ENCODE measurements at places on chromosomes 11 and 22.

DNA sequence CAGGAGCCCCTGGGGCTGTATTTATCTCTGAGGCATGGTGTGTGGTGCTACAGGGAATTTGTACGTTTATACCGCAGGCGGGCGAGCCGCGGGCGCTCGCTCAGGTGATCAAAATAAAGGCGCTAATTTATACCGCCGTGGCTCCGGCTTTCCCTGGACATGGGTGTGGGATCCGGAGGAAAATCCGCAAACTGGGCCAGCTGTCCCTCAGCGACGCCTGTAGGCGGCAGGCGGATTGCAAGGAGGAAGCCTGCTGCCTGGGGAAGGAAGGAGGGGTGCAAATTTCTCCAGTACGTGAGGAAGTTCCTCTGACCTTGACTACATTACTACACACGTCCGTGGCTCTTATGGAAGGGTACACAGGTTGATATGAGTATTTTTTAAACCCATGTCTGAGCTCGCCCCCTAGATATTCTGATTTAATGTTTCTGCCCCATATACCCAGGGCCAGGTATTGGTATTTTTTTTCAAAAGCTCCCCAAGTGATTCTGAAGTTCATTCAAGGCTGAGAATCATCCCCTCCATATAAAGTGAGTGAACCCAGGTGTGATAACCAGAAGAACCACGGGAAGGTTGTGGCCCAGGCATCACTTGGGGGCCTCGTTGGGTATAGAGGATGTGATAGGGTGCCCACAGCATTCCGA lies 2.8 kb downstream of the MYOD1 start:
- DNase-seq: no peak

DNA sequence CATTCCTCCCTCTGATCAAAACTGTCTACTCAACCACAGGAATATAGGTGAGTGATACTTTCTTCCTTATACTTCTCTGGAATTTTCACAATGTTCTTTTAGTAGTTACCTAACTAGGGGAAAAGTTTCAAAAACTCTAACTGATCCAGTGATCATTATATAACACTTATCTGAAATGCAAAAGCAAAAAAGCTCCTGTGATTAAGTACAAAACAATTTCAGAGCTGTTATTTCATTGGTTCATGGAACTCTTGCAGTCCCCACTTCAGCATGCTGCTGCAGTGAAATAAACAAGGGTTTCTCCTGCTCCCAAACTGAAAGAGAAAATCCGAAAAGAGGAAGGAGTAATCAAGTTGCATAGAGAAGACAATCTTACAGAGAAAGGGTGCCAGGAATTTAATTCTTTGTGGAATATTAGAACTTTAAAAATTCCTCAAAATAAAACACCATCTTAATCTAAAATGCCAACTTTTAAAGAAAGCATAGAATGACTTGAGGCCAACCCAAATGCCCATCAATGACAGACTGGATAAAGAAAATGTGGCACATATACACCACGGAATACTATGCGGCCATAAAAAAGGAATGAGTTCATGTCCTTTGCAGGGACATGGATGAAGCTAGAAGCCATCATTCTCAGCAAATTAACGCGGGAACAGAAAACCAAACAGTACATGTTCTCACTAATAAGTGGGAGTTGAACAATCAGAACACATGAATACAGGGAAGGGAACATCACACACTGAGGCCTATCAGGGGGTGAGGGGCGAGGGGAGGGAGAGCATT lies 20.3 kb downstream of the PPP2R1B start:
- no peak for DNase-seq

GRCh38 chr22:37258005-37258752 lies 14.1 kb upstream of the RAC2 start:
- no peak for DNase-seq

DNA sequence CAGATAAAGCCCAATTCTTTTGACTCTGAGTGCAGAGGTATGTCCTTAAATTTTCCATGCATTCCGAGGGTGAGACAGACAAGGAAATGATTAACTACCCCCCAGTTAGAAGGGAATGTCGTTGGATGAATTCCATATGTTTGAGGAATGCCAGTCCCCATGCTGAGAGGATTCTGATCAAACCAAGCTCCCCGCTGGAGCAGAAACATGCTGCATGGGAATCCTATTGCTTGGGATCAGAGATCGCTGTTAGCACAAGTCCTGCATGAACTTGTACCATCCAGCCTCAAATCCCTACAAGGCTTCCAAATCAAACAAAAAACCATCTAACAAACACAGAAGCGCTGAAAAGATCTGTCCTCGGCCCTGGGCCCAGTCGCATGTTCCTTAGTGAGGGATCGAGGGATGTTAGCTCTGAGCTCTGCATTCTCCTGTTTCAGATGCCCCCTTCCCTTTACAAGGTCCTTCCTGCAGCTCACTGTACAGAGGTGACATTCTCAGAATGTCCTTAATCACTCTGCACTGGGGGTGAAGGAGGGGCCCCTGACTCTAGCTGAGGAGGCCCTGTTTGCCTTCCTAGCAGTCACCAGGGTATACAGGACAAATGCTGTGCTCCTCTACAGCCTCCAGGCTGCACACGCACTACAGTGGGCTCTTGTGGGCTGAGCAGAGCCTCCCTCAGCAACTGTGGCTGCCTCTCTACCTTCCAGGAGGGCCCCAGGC lies 353.4 kb downstream of the TENM4 start:
- DNase-seq: no peak

DNA sequence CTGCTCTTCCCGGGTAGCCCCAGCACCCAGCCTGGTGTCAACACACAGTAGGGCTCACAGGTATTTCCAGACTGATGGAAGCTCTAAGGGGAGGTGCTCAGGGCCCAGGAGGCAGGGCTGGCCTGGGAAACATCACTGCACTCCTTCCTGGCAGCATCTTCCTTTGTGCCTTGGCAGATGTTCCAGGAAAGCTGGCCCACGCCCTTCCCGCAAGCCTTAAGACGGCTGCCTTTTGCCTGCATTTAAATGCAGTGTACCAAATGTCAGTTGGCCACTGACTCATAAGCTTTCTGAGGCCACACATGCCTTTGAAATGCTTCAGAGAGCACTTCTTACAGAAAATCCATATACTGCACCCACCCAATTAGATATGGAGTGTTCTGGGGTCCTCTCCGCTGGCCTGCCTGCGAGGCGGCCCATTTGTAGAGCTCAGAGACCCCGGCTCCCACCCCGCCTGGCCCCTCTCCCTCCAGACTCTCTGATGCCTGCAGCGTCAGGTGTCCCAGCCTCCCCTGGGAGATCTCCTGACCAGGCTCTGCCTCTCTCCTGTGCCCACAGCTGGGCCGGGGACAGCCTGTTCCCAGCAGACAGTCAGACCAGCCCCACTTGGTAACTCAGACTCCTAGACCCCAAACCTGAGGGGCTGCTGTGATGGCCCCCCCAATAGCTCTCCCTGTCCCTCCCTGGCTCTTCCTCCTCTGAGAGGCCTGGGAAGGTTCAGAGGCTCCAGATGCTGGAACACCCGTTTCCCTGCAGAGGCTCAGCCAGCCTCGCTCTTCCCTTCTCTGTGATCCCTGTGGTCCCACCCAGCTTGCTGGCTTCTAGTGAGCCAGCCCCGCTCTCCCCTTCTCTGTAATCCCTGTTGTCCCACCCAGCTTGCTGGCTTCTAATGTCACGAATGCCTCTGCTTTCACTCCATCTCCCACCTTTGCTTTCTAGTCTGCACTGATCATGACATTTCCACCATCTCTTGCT lies 47.6 kb upstream of the THY1 start:
- DNase-seq: no peak

- DNase-seq: peak; percentile 35
These were observed 20.1 kb downstream of the TMEM218 start for GRCh38 chr11:125091247-125091876.

- no peak for DNase-seq
These were observed 2.0 kb upstream of the KMT5B start for GRCh38 chr11:68215087-68215445.

DNA sequence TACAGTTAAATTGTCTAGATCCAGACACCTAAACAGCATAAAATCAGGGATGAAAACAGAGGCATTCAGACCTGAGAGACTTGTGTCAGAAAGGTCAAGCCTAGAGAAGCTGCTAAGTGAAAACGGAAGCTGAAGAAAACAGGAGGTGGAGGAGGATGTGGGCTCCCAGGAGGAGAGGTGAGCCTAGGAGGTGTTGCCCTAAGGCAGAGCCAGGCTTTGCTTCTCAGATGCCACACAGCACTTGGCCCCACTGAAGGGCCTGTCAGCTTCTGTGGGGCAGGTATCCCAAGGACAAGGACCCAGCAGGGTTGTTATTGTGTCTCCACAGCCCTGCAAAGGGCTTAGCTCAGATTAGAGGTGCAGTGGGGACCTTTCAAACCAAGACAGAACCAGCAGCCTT lies 14.4 kb downstream of the UFD1 start:
- DNase-seq: no peak

GRCh38 chr11:23727794-23728193 lies 769.1 kb upstream of the LUZP2 start:
- no peak for DNase-seq

- no peak for DNase-seq
These were observed 1568.5 kb downstream of the FAM181B start for GRCh38 chr11:81165164-81165563.

GRCh38 chr11:67372321-67372992 lies 941 bp downstream of the CLCF1 start:
- DNase-seq: no peak

DNA sequence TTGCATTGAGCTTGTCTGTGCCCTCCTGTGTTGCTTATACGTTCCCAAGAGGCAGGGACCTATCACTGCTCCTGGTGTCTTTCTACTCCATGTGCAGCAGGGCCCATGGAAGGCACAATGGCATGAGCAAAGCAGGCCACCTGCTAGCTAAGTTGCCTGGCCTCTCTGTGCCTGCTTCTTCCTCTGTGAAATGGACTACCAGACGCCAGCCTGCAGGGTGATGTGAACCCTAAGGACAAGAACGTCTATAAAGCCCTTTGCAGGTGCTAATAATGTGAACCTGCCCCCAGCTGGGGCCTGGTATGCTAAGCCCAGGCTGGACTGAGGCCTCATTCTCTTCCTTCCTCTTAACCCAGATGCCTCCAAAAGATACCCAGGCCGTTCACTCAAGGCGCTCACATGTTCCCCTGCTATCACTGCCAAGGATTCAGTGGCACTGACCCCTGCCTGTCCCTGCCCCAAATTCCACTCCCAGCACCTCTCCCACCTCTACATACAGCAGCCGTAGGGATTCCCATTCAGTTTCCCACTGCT lies 4.0 kb downstream of the GUCD1 start:
- no peak for DNase-seq

DNA sequence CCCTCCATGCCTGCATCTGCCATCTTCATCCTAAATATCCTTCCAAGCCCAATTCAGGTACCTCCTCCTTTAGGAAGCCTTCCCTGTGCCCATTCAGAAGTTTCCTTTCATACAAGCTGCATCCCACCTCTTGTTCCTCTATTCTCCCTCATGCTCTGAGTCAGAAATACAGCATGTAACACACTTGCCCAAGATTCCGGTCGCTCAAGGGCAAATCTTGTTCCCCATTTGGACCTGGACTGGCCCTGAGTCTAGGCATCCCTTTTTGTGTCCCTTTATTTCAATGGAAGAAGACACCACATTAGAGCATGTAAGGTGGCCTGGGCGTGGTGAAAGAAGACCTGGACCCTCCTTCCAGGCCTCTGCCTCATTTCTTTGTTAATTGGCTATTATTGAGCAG lies 38.5 kb downstream of the RTL6 start:
- DNase-seq: no peak

DNA sequence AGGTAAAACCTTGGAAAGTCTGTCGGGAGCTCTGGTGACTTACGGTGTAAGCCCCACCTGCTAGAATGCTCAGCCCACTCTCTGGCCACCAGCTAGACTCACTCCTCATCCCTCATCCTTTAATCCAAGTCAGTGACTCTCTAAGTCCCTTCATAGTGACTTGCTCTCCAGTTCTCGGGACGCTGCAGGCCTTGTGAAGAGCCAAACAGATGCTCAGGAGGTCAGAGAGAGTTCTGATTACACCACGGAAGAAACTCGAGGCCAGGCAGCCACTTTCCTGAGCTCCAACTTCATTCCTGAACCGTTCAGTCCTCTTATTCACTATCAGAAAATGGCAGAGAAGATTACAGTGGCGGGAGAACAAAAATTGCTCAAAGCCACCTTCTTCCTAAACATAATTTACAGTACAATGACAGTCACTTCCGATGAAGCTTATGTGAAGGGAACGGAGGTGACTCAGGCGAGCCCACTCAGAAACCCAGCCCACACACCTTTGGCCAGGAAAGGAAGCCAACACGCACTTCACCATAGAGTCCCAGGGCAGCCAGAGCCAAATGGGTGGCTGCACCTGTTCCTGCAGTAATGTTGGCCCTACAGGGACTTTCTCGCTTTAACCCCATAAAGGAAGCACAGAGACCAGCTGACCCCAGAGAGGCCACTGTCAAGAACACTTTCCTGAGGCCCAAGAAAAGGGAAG lies 100.4 kb downstream of the GALNT18 start:
- DNase-seq: no peak

GRCh38 chr11:44614281-44614775 lies 48.9 kb downstream of the CD82 start:
- no peak for DNase-seq

- DNase-seq: no peak
These were observed 147.5 kb downstream of the TMEM135 start for GRCh38 chr11:87185228-87185627.

DNA sequence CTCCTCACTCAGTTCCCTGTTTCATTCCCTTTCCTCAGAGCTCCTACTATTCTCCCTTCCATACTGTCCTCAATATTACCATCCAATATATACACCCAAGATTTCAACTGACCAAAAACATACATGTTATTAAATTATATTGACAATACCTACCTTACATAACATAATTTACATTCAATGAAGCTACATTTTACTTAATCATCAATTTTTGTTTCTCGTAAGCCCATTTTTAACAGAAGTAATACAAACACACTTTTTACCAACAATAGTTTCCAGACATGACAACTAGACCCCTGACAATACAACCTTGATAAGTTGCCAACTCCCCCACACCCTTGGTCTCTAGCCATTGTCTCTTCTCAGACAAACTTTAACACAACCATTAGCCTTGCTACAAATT lies 145.8 kb upstream of the DDI1 start:
- no peak for DNase-seq

GRCh38 chr11:1305501-1306056 lies 3.9 kb downstream of the TOLLIP start:
- no peak for DNase-seq

- DNase-seq: no peak
These were observed 22.8 kb upstream of the PICK1 start for GRCh38 chr22:38034278-38034882.

GRCh38 chr11:10374386-10374785 lies 69.5 kb downstream of the ADM start:
- DNase-seq: no peak

- no peak for DNase-seq
These were observed 37.5 kb downstream of the FAM227A start for GRCh38 chr22:38618682-38619081.
